ENCODE measurements at places on chromosomes 16 and 17.

GRCh38 chr17:27457360-27457715 lies 1.1 kb downstream of the KSR1 start:
- no peak for DNase-seq

- DNase-seq: no peak
These were observed 2.8 kb downstream of the RBFOX3 start for GRCh38 chr17:79607940-79608623.

DNA sequence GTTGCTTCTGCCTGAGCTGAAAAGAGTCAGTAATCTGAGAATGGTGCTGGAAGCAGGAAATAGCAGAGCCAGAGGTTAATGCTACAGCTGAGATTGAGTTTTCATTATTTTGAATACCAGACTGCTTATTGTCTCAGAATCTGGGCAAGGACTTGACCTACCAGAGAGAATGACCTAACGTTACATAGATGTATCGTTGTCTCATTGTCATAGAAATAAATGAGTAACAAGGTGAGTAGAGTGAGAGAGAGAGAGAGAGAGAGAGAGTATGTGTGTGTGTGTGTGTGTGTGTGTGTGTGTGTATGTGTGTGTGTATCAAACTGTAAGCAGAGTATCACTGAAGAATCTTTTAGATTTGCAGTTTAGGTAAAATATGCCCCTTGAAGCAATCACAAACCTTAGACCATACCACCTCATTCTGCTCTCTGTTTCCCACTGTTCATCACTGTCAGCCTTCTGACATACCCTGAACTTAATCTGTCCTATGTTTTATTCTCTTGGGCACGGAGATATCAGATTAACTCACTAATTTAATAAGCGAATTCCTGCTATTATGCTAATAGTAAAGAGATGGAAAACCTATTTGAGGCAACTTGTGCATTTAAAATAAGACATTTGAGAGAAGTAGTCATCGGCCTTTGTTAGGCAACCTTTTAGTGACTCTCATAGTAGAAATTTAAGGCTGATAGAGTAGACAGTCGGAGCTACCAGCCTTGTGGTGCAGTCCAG lies 87.8 kb downstream of the CYB561 start:
- peak; percentile 92 for DNase-seq

- DNase-seq: peak; percentile 84
These were observed at the start of gene DECR2 for GRCh38 chr16:401468-402348. Gene DECR2 (plus strand): TSS chr16:401885. CDS start chr16:401964, 79 bp downstream.

- DNase-seq: peak; percentile 54
These were observed 42.7 kb downstream of the SOCS3 start for GRCh38 chr17:78316867-78317789.

DNA sequence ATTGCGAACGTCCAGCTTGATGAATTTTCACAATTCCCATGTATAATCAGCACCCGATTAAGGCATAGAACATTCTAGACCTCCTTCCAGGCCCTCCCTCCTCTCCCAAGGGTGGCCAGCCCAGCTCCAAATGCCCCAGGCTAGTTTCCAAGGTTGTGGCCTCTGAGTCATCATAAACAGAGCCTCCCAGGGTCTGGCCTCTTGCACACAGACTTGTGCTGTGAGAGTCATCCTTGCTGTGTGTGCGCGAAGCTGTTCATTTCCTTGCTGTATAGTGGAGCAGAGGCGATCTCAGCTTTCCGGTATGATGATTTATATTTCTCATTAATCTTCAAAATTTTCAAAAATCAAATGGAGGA lies 20.5 kb upstream of the JPH3 start:
- peak; percentile 98 for DNase-seq

DNA sequence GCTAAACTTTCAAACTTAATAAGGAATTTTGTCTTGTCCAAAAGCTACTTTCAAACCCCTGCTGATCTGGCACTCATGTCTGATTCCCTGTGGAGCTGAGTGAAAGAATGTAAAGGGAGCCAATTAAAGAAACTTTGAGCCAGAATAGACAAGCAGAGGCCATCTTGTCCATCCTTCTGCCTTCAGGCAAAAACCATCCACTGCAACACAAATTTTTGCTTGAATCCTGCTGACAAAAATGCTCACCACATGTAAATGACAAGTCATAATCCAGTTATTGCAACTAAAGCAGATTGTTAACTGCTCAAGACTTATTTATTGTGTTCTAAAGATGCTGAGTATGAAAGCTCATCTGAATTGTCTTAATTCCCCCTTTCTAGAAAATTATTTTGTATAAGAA lies 124.0 kb upstream of the HLF start:
- no peak for DNase-seq

DNA sequence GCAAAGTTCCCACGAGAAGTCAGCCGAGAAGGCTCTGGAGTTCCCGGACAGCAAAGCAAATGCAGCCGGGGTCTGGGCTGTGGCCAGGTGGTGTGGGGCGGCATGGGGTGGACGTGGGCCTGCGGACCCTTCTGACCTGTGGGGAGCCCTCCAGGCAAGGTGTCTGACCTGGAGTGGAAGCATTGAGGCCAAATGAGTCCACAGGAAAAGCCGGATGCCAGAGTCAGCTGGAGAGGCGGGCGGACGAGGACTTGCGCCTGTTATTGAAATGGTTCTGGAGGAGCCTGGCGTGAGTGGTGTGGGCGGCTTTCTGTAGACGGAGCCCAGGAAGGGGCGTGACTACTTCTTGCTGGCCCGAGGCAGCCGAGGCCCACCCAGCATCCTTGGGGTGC lies 50.5 kb upstream of the ZNF750 start:
- no peak for DNase-seq

- DNase-seq: no peak
These were observed 700 bp downstream of the CCDC43 start for GRCh38 chr17:44688675-44689476.

DNA sequence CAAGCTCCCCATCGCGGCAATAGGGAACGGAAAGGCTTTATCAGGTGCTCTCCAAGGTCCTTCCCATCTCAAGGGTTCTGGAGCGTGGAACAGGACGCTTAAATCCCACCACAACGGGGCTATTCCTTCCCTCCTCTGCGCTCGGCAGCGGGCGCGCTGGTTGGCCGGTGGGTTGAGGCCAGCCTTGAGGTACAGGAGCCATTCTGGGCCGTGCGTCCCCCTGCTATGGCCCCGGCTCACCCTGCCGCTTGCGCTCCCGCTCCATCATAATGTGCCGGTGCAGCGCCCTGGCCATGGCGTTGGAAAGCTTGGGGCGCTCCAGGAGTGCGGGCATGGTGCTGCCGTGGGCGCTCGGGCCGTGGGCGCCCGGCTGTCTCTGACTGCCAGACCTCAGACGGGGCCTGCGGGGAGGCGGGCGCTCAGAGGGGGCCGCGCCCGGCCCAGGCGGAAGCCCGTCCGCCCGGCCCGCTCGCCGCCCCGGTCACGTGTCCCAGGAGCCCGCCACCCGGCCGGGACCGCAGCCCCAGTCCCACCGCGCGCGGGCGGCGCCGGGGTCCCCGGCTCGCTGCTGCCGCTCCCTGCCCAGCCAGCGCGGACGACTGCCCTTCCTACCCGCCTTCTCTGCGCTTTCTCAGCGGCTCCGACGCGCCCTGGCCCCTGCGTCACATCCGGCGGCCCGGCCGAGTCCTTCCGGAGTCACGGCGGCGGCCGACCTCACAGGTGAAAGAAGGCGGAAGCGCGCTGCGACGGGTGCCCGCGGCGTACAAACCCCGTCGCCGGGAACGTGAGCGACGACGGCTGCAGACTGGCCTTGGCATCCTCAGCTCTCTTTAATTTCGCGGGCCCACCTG lies at the start of gene GPS2:
Gene GPS2 (minus strand): TSS at position 642 of the 851 bp plus-strand sequence. CDS start 308 bp downstream, at position 334.
- DNase-seq: peak; percentile 69

Data from fibroblast of gingiva (primary cell).